Esophagus squamous epithelium (tissue), 5 donors: ENCODE measurements at places on chromosomes 1 and 21.

GRCh38 chr1:8137481-8138244, 111.6 kb upstream of the ERRFI1 start:
- no peak for DNase-seq

DNA sequence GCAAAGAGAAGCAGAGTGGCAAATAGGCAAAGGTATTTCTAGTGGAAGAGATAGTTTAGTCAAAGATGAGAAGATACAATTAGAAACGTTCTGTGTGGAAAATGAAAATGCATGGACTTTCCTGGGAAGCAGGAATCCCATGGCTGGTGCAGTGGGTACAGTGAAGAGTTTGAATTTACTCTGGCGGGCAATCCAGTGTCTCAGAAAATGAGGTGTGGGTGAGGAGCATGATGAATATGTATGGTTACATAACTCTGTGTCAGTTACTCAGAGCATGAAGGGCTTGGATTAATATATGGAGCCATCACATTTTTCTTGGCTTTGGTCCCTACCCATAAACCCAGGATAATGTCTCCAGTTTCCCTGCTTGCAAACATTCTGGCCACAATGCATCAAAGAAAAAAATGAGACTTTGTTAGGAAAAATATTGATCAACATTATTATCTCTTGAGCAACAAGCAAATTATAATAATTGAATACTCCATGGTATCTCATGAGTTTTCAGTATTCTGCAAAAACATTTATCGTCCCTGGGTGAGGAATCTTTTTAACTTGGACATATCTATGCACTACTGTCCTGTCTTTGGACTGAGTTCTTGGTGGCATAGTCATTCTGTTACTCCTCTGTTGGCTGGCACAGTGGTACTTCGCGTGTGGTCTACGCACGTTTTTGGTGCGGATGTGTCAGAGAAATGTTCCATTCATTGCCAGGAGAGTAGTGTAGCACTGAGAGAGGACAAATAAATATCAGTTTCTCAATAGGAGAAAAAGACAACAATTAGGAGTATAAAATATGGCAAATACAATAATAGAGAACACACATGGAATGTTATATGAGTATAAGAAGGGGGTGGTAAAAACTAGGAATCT, 173.7 kb upstream of the C1orf105 start:
- DNase-seq: no peak

- no peak for DNase-seq
These were observed 29.1 kb upstream of the IRF2BP2 start for GRCh38 chr1:234638832-234639799.

GRCh38 chr1:113935970-113936369, 6.8 kb downstream of the HIPK1 start:
- no peak for DNase-seq

DNA sequence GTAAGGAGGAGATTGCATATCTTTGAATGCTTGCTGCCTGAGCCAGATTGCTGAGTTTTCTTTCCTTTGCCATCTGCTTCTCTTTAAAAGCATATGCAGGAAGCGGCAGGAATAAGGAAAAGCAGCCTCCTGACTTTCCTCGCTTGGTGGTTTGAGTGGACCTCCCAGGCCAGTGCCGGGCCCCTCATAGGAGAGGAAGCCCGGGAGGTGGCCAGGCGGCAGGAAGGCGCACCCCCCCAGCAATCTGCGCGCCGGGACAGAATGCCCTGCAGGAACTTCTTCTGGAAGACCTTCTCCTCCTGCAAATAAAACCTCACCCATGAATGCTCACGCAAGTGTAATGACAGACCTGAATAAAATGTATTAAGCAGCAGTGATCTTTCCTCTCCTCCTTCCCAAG, 1.5 kb downstream of the CORT start:
- no peak for DNase-seq

GRCh38 chr1:60394436-60394835, 320.9 kb upstream of the C1orf87 start:
- no peak for DNase-seq

DNA sequence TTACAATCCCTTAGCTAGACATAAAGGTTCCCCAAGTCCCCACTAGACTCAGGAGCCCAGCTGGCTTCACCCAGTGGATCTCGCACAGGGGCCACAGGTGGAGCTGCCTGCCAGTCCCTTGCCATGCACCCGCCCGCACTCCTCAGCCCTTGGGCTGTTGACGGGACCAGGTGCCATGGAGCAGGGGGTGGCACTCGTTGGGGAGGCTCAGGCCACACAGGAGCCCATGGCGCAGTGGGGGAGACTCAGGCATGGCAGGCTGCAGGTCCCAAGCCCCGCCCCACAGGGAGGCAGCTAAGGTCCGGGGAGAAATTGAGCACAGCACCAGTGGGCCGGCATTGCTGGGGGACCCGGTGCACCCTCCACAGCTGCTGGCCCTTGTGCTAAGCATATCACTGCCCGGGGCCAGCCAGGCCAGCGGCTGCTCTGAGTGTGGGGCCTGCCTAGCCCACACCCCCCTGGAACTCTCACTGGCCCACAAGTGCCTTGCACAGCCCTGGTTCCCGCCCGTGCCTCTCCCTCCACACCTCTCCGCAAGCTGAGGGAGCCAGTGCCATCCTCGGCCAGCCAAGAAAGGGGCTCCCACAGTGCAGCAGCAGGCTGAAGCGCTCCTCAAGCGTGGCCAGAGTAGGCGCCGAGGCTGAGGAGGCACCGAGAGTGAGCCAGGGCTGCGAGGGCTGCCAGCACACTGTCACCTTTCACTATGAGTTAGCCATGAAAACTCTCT, 117.8 kb downstream of the LIPI start:
- no peak for DNase-seq

GRCh38 chr1:38474738-38475623, 384.6 kb downstream of the RRAGC start:
- DNase-seq: no peak

DNA sequence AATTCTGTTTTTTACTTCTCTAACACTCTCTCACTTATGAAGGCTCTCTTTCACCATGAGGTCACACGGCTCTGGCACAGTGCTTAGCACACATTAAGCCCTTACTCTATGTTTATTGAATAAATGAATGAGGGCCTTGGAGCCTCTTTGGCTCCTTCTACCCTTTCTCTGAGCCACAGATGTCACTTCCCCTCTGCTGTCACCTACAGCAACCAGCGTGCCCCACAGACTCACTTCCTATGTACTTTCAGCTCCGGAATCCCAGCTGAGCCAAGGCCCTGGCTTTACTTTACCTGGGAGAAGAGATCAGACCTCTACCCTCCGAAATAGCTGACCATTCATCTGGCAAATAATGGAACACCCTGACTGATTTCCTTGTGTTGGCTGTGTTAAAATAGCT, 53.7 kb upstream of the HMCN1 start:
- DNase-seq: no peak

GRCh38 chr1:111274653-111275052, 16.0 kb upstream of the CHIA start:
- DNase-seq: no peak

- no peak for DNase-seq
These were observed 10.3 kb upstream of the FHAD1 start for GRCh38 chr1:15236746-15237145.

DNA sequence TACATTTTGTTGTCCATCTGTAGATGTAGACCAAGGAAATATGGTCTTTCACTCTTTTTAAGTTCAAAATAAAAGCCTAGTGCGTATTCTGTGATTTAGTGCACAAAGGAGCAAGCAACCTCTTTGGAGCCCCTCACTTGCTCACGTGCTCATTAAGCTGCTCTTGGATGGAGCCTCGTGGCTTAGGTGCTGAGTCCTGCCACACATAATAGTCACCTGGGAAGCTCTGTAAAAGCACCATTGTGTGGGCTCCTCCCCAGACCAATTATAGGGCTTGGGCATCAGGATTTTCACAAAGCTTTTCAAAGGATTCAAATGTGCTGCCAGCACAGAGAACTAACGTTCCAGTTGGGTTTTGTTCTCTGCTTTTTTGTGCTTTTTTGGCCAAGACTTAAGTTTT, 85.0 kb downstream of the PCP4 start:
- no peak for DNase-seq

DNA sequence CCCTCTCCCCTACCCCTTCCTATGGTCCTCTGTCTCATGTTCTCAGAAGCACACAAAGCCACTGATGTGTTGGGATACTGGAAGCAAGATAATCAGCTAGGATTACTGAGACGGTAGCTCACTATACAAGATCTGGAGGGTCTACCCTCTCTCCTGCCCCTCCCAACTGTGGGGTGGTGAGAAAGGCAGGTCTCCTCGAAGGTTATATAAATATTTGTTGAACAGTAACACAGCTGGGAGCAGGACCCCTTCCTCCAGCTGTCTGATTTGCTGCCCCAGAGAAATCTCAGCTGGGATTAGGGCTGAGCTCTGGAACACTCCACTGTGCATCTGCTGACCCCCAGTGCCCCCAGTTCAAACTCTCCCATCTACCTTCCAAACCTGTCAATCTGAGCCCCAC, 94.2 kb upstream of the IPO9 start:
- DNase-seq: no peak

DNA sequence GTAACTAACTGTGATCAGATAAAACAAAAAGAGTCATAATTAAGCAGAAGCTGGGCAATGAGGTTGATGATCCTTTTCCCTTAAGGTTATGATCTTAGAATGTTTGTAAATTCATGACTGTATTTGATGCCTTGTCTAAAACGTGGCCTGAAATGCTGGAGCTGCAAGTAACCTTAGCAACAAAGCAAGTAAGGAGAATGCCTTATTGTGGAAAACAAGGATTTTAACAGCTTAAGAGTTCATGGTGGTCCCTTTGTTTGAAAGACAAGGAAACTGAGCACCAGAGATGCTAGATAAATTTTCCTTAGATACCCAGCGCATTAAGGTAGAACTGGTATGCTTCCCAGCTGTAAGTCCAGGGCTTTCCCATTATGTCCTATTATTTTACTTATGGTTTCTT, 25.7 kb upstream of the XPR1 start:
- DNase-seq: no peak

GRCh38 chr1:114034567-114035303, 55.5 kb downstream of the OLFML3 start:
- DNase-seq: no peak

GRCh38 chr1:27032119-27032461, 19.4 kb upstream of the TENT5B start:
- no peak for DNase-seq

DNA sequence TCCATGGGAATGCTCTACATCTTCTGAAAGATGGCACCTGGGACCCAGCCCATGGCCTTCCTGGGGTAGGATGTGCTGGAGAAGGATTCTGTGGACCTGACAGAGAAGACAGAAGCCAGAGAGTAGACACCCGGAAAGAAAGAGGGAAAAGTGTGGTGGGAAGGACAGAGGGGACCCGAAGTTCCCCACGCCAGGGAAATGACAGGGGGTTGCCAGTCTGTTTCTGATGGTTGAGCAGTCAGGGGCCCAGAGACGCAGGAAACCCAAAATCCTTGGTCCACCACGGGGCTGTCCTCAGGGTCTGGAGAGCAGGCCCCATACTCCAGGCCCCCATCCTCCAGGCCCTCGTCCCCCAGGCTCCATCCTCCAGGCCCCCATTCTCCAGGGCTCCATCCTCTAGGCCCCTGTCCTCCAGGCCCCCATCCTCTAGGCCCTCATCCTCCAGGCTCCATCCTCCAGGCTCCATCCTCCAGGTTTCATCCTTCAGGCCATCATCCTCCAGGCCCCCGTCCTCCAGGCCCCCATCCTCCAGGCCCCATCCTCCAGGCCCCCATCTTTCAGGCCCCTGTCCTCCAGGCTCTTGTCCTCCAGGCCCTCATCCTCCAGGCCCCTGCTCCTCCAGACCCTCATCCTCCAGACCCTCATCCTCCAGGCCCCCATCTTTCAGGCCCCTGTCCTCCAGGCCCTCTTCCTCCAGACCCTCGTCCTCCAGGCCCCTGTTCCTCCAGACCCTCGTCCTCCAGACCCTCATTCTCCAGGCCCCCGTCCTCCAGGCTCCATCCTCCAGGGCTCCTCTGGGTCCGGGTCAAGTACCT, 1.0 kb upstream of the TFF2 start:
- no peak for DNase-seq

DNA sequence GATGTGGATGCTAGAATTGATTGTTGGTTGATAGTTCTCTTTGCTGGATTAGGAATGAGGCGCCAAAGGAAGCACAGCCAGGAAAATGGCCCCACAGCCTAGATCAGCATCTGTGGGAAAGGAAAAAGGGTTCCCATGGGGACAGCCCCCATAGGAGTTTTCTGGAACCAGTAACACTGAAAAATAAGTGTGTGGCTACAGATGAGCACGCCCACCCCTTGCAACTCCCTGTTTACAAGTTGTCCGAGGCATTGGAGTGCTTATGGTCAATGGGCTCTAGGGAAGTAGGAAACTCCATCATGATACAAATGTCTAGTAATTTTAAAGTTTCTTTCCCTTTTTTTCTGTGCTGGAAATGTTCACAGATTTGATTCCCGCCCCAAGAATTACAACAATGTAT, 23.8 kb upstream of the UBE2U start:
- no peak for DNase-seq

GRCh38 chr1:238628110-238628509, 737.4 kb upstream of the ZP4 start:
- no peak for DNase-seq

GRCh38 chr1:161736335-161736969, 13.1 kb upstream of the DUSP12 start:
- no peak for DNase-seq

- no peak for DNase-seq
These were observed 24.1 kb downstream of the SUSD4 start for GRCh38 chr1:223339861-223340260.

GRCh38 chr1:15171271-15171908, 17.8 kb downstream of the TMEM51 start:
- no peak for DNase-seq

- DNase-seq: no peak
These were observed 13.1 kb upstream of the UBR4 start for GRCh38 chr1:19222979-19223824.

DNA sequence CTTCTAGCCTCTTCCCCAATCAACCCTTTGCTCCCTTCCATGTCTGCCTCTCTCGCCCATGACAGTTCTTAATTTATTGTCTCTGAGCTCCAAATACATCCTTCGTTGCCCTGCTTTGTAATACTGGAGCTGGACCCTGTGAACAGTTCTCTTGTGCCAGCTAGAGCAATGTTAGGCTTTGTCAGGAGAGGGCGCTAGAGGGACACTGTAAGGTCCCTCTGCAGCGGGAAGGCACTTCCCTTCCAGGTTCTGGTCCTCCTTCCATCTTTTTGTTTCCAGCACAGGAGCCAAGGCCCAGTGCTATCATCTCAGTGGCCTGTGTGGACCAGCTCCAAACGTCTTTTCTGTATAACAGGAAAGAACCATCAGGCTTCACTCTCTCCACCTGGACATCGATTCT, 95.9 kb downstream of the PTPRU start:
- DNase-seq: no peak

DNA sequence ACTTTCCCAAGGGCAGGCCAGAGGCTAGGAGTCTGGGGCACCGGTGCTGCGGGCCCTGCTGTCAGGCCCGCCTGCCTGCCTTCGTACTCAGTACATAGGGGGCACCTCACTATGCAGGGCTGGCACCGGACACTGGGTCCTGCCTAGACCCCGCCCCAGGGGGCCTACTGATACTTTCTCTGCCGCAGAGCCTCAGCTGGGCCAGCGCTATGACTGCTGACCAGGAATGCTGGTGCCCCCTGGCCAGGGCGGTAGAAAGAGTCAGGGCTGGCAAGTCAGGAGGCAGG, 128.7 kb upstream of the VAMP3 start:
- DNase-seq: no peak

GRCh38 chr1:155834296-155834926, 22.6 kb downstream of the GON4L start:
- no peak for DNase-seq

GRCh38 chr1:221162352-221162751, 283.1 kb downstream of the HLX start:
- no peak for DNase-seq

- DNase-seq: no peak
These were observed 645 bp downstream of the ATP6V0B start for GRCh38 chr1:43975249-43975961.
